Muscle of arm (tissue), 14 donors: ENCODE measurements at places on chromosomes 5 and 9. TPM values are rescaled to one million over a fixed set of nuclear protein-coding genes. Genes with fewer than 3 reads are reported as not detected.

TPPP gene
- 6.8 TPM for polyA plus RNA-seq

SPTAN1 gene
- 311 TPM for polyA plus RNA-seq

KIF20A gene
- polyA plus RNA-seq, result 23.4 TPM

LCN1 gene
- not detected for polyA plus RNA-seq

SLC1A3 gene
- 14.3 TPM for polyA plus RNA-seq

IL5 gene
- not detected for polyA plus RNA-seq

SLC46A2 gene
- 0.31 TPM for polyA plus RNA-seq

KCNV2 gene
- 0.08 TPM for polyA plus RNA-seq

IL11RA gene
- polyA plus RNA-seq, result 124 TPM

GRCh38 chr9:131578731-131579504, 33.6 kb downstream of the PRRT1B start:
- DNase-seq, result no peak

GRCh38 chr9:120734607-120735410, 20.5 kb upstream of the MEGF9 start:
- no peak for DNase-seq

- no peak for DNase-seq
Measured at GRCh38 chr5:149855366-149855765, 89.2 kb downstream of the PDE6A start.

DNA sequence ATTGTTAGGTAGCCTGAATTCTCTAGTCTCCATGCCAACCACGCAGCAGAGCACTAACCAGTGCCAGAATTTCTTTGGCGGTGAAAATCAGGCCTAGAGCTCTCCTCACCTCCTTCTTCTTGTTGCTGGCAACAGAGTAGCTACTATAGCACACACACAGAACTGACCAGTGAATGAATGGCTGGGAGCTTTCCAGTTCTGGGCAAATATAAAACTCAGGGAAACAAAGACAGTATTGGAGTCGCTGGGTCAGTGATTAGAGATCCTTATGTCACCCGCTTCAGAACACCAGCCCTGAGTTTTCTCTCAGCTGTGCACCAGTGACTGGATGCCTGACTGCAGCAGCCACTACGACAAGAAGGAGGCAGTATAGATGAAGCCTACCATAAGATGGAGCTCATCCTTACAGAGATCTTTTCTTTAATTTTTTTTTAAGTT, 26.9 kb upstream of the FEM1C start:
- no peak for DNase-seq

DNA sequence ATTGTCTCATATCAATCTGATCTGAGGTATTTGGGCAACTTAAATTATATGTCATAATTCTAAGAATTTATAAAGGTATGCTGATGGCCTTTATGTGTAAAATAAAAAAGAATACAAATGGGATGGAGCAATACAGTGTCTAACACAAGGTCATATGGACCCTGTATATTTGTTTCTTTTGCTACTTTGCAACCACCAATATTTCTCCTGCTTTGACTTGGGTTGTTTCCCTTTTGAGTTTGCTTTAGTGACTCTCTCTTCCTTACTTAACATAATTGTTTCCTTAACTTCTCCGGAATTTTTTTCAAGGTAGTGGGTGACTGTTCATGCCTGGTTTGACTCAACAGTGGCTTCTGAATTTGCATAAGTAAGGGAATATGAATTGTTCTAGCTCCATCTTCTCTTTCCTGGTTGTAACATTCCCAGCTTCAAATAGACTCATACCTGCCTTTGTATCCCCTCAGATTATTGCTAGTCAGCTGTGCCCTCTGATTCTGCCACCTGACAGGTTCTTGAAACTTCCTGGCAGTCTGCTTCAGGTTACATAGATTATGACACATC, 30.2 kb upstream of the ANXA1 start:
- DNase-seq, result no peak

DNA sequence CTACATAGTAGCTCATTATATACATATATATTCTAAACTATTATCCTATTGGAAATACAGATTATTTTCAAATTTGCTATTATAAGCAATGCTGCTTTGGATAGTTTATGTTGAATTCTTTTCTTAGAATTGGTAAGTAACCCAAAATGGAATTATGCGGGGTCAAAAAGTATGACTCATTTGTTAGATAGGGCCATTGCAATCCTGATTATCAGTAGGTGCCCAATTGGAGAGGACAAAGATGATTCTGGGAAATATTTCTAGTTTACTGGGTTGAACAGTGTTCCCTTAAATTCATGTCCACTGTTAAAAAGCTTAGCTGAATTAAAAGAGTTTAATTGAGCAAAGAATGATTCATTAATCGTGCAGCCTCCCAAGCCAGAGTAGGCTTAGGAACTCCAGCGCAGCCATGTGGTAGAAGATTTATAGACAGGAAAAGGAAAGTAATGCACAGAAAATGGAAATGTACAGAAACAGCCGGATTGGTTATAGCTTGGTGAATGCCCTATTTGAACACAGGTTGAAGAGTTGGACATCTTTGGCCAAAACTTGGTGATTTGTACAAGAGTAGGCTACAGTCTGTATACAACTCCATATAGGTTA, 81.8 kb downstream of the GDNF start:
- no peak for DNase-seq

GRCh38 chr9:136533775-136534157, 12.1 kb downstream of the NOTCH1 start:
- no peak for DNase-seq

- DNase-seq, result no peak
Measured at GRCh38 chr5:134082264-134082992, 32.1 kb upstream of the TCF7 start.

DNA sequence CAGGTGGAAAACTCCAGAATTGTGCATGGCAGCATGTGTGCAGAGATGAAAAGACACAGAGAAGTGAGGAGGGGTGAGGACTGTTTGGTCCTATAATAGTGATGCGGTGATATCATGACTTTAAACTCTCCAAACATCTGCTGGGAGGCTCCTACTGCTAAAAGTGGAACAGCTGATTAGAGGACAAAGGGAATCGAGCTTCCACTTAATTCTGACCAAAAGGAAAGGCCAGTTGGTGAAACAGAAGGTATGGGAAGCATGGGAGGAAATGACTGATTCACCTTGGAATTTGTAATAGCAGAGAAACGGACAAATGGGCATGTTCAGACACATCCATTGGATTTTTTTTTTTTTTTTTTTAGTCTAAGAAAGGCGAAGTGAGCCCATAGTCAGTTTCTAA, 67.5 kb upstream of the MAMDC2 start:
- DNase-seq, result no peak

GRCh38 chr5:116442095-116442534, 132.5 kb downstream of the SEMA6A start:
- peak; percentile 31 for DNase-seq

DNA sequence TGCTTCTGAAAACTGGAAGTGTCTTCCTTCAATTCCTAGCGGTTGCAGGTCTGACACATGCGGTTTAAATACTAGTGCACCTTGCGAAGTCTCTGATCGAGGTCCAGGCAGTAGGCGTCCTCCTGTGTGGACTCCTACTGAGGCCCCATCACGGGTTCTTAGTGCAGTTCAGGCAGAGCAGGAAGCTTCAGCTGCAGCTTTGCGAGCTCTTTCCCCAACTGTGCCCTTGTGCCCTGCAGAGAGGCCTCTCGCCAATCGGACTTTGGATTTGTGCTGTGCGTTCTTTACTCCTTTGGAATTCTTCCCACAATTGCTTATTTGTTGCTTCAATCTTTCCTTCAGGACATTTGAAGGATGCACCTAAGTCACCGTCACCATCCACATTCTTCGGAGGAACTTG, 40.6 kb upstream of the FAM120AOS start:
- no peak for DNase-seq

DNA sequence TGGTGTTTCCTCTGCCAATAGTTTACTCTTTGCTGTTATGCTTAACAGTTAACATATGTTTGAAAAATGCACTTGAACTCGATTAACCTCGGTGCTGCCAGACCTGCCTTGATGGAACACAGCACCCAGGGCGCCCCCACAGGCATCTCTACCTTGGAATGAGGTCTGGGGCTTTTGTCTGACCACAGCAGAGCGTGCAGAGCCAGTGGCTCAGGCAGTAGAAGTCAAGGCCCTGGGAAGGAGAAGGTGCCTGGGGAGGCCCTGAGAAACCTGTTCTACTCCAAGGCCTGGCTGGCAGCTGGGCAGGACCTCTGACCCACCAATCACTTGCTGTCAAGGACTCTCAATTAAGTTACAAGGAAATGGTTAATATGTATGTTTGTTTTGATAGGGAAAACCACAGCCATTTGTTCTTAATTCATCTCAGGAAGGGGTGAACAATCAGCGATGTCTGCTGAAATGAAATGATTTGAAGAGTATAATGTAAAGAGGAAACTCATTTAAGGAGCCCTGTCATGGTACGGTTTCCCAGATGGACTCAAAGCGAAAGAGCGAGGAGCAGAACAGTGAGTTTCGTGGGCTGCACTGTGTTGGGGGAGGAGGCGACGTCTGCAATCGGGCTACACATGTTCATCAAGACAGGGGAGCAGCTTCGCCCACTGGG, 21.9 kb downstream of the MACROH2A1 start:
- no peak for DNase-seq

GRCh38 chr5:137432376-137432775, 66.8 kb downstream of the SPOCK1 start:
- no peak for DNase-seq

DNA sequence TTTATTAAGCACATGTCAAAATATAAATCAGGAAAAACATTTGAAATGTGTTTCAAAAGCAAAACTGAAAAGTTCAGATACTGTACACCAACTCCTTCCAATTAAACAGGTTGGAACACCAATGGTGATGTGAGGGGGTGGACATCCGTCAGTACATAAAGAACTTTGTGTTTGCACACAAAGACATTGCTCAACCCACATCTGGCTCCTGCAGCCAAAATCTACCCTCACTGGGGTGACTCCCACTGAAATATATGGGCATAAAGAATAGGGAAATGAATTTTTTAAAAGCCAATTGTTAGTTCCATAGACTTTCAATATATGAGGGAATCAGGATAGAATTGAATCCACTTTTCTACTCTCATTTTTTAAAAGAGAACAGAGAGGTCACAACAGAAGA, 63.9 kb downstream of the MEGF9 start:
- no peak for DNase-seq

- peak; percentile 64 for DNase-seq
Measured at GRCh38 chr5:142925795-142926194, 155.6 kb downstream of the ARHGAP26 start.

GRCh38 chr9:87529671-87530070, 32.0 kb downstream of the DAPK1 start:
- DNase-seq, result no peak

GRCh38 chr5:121251954-121252353, 599.7 kb upstream of the FTMT start:
- DNase-seq, result no peak

GRCh38 chr5:72041654-72042053, 65.6 kb upstream of the MAP1B start:
- no peak for DNase-seq

DNA sequence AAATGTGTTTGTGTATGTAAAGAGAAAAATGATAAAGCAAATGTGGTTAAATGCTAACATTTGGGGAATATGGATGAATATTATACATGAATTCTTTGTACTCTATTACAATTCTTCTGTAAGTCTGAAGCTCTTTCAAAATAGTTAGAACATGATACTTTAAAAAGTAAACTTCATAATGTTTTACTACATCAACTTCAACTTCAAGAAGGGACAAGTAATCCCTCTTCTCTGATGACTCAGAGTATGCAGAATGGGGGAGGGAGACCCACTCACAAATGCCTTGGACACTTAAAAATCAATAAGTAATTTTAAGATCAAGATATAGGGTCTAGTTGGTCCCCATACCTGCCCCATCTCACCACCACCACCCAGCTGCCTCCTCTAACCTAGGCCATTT, 162.4 kb downstream of the ESM1 start:
- DNase-seq, result no peak

- no peak for DNase-seq
Measured at GRCh38 chr5:131607903-131608540, 27.0 kb downstream of the RAPGEF6 start.

GRCh38 chr9:36950389-36950788, 83.7 kb downstream of the PAX5 start:
- DNase-seq, result no peak

GRCh38 chr5:116410336-116410890, 164.2 kb downstream of the SEMA6A start:
- no peak for DNase-seq
